ENCODE measurements at places on chromosomes 2 and 18.

DNA sequence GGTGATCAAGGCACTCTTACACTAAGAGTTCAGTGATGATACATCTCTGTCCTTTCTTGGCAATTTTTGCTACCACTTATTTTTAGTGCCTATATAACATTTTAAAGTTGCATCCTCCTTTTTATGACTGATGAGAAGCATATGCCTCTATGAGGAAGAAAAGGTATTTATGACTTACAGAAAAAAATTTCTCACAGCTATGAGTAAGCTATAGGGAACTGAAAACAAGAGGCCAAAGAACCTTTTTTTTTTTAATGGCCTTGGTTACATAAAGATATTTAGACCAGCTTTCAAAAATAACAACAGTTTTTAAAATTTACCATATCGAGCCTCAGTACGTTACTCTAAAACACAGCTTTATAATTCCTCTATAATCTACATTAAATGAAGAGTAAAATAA lies 21.3 kb downstream of the MBD5 start:
- no peak for DNase-seq

GRCh38 chr2:200125444-200126284 lies 170.3 kb downstream of the MAIP1 start:
- DNase-seq: no peak

DNA sequence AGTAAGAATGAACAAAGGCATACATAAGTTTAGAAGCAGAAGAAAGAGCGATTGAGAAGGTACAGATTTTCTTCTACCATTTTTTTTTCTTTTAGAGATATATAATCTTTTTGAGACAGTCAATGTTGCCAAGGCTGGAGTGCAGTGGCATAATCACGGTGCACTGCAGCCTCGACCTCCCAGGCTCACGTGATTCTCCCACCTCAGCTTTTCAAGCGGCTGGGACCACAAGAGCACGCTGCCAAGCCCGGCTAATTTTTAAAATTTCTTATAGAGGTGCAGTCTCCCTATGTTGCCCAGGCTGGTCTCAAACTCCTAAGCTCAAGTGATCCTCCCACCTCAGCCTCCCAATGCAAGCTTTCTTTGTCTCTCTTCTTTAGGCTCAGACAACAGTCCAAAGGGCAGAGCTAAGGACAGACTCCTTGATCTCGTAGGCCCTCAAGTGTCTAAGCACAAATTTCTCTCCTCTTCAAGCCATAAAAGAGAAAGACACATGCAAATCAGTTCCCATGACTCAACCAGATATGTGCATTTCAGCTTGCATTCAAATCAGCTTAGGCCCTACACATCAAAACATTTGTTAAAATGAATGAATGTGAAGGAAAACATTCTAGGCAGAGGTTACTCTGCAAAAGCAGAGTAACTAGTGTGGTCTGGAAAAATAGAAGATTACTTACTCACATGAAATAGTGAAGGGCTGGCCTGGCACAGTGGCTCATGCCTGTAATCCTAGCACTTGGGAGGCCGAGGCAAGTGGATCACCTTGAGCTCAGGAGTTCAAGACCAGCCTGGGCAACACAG lies 18.0 kb downstream of the ITSN2 start:
- DNase-seq: no peak

- no peak for DNase-seq
Measured at GRCh38 chr2:104851291-104852089, 2.4 kb upstream of the POU3F3 start.

Measured in cortex of kidney (tissue), 1 donor.